Right cardiac atrium (tissue), 5 donors: ENCODE measurements at places on chromosomes 7 and 10. TPM values are rescaled to one million over a fixed set of nuclear protein-coding genes. Genes with fewer than 3 reads are reported as not detected.

DEPP1 gene
- total RNA-seq, result 19.6 TPM

MKX gene
- total RNA-seq, result 0.15 TPM

TMEM106B gene
- 57.6 TPM for total RNA-seq

ASB10 gene
- total RNA-seq, result 10.8 TPM
